ENCODE measurements at places on chromosomes 1 and 21. TPM values are rescaled to one million over a fixed set of nuclear protein-coding genes. Genes with fewer than 3 reads are reported as not detected.

SGIP1 gene
- 48.0 TPM for total RNA-seq

OR2AJ1 gene
- total RNA-seq: not detected

A3GALT2 gene
- total RNA-seq: not detected

LCA5L gene
- 1.7 TPM for total RNA-seq

FCN3 gene
- not detected for total RNA-seq

CAMK1G gene
- not detected for total RNA-seq

CSMD2 gene
- total RNA-seq: not detected

DNALI1 gene
- 0.51 TPM for total RNA-seq
